ENCODE measurements at places on chromosomes 2 and 18.

DNA sequence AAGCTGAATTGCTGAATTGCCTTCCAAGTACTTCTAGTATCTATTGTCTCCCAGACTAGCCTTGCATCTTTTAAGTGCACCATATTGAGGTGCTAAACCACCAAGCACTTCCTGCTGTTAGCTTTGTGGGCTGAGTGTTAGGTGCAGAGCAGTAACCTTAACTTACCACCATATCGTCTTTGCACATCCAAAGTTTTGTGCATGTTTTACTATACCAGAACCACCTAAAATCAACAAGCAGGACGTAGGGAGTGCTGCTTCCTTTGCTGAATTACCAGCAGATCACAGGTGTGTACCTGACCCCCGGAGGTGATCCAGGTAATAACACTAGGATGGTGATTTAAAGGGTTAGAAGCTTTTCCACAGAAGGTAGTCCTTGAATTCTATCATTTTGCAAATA is 359.9 kb upstream of the HNRNPA3 start:
- no peak for DNase-seq

- no peak for DNase-seq
Measured at GRCh38 chr2:226308323-226308680, 491.3 kb downstream of the IRS1 start.

GRCh38 chr18:68083776-68084175 is 567.3 kb upstream of the DSEL start:
- DNase-seq = no peak

GRCh38 chr18:47453038-47453437 is 201.6 kb upstream of the SKOR2 start:
- DNase-seq = no peak

DNA sequence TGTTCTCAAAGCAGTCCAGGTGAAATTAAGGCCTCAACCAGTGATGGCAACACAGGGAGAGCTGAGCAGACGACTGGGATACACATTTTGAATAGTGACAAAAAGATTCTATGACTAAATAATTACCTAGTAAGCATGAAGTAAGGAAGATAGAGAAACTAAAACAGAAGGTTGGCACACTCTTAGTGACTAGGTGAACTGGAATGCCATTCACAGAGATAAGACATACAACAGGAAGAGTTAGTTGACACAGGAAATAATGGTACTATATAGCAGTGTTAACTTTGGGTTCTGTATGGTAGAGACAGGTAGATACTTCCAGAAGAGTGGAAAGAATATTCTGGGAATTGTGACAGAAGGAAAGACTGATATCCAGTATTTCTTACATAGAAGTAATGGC is 181.8 kb upstream of the NT5C1B start:
- peak; percentile 50 for DNase-seq

DNA sequence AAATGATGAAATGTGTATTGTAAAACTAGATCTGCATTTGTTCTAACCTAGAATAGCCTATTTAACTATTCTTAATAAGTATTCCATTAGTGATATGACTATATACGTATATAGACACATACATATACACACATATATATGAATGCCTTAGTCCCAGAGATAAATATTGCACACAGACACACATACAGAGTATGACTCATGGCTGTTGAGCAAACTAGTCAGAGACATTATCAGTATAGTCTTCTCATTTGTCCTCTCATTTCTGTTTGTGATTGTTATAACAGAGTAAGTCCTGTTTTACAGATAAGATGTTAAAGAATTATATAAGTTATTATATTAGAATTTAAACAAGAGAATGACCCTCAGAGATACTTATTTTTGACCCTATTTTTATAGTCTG is 202.5 kb downstream of the CCDC102B start:
- DNase-seq = no peak

DNA sequence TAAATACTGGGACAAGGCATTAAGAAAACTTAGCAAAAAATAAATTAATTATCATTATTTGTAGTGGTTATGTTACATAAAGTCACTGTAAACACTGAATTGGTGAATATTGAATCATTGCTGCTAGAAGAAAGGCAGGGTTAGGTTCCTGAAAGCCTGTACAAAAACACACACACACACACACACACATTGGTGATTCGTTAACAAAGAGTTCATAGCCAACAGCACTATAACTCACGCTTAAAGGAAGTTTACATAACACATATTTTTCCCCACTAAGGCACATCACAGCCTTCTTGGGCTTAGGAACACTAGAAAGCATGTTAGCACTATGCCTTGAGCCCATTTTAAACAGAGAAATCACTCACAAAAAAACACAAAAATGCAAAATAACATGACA is 690.0 kb upstream of the PIK3C3 start:
- DNase-seq = peak; percentile 37

GRCh38 chr18:9091066-9091476 is 11.4 kb upstream of the NDUFV2 start:
- DNase-seq = no peak

DNA sequence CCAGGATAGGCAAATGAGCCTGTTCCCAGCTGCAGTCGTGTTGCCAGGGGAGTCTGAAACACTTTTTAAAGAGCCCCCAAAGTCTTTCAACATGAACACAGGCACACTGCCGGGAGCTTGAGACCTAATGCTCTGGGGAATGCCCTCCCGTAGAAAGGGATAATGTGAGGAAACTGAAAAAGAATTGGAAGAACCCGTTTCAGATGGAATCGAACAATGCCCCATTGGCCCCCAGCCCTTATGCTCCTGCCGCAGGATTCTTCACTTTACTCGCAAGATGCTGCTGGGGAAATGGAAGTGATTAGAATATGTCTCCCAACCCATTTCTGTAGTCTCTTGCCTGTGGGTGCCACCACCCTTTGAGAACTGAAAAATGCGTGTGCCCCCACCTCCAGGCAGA is 136.3 kb upstream of the GATA6 start:
- no peak for DNase-seq

DNA sequence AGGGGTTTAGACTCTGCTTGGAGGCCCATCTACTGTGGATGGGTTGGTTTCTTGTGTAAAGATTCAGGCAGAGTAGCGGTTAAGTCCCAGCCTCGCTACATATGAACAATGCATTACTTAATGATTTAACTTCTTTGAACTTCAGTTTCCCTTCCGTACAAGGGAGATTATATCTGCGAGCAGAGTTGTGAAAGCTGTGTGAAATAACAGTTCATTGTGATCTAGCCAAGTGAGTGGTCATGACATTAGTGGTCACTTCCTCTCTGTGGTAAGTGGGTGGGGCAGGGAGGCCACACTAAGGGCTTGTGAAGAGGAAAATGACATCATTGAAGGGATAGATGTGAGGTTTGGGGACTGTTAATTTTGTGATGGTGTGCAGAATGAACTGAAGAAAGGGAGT is 14.1 kb upstream of the MEX3C start:
- peak; percentile 87 for DNase-seq

DNA sequence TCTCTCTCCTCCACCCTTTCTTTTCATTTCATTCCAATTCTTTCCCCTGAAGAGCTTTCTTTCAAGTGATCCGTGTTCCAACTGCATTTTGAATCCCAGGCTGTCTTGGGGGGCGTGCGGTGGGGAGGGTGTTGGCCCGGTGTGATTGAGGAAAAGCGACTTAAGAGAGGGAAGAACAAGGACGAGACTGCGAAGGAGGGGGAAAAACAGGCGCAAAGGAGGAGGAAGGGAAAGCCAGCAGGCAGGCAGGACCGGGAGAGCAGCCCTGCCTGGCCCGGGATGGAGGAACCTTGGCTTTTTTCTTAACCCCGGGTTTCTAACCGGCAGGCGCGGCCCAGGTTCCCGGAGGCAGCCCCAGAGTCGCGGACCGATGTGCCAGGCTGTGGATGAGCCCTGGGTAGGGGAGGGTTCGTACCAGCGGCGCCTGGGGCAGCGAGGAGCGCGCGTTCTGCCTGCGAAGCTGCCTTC is 1.3 kb downstream of the ADCYAP1 start:
- DNase-seq = no peak

- no peak for DNase-seq
Measured at GRCh38 chr2:167954495-167954894, 292.9 kb downstream of the STK39 start.

GRCh38 chr2:175195012-175195411 is 13.5 kb upstream of the ATP5MC3 start:
- no peak for DNase-seq

GRCh38 chr18:56112013-56112749 is 524.2 kb upstream of the TCF4 start:
- DNase-seq = peak; percentile 73

GRCh38 chr2:43465234-43465633 is 130.6 kb downstream of the THADA start:
- no peak for DNase-seq
